Mesothelial cell of epicardium (in vitro differentiated cells): ENCODE measurements at places on chromosomes 5 and 9.

DNA sequence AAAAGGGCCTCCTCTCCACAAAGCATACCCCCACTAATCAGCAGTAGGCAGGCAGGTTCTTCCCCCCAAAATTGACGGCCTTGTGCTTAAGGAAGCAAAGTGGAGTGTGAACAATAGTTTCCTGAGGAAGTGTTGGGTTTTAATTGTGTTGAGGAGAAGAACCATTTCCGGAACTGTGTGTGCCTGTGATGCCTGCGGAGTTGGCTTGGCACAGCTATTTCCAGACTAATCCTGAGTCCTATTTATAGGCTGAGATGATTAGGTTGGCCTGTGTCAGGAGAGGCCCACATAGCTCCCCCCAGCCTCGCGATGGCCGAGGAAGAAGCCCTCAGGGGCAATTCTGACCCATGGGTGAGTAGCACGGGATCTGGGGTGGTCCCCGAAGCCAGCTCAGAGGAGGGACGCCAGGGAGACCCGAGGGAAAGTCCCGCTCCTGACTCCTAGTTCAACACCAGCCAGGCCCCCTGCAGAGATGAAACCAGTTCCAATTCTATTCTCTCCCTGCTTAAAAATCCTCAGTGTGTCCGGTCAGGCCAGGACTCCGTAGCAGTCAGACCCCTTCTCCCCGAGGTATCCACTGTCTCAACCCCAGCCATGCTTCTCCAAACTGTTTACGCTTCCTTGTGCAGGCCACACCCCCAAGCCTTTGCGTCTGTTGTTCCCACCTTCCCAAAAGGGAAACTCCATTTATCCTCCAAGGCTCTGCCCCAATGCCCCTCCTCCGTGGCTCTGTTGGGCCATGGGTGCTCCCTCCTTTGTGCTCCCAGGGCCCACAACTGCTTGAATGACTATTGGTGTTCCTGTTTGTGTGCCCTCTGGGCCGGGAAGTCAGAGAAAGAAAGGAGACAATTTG lies 18.1 kb downstream of the GSN start:
- no peak for DNase-seq

- no peak for DNase-seq
Observed at GRCh38 chr9:89701221-89701798, 96.5 kb downstream of the GADD45G start.

DNA sequence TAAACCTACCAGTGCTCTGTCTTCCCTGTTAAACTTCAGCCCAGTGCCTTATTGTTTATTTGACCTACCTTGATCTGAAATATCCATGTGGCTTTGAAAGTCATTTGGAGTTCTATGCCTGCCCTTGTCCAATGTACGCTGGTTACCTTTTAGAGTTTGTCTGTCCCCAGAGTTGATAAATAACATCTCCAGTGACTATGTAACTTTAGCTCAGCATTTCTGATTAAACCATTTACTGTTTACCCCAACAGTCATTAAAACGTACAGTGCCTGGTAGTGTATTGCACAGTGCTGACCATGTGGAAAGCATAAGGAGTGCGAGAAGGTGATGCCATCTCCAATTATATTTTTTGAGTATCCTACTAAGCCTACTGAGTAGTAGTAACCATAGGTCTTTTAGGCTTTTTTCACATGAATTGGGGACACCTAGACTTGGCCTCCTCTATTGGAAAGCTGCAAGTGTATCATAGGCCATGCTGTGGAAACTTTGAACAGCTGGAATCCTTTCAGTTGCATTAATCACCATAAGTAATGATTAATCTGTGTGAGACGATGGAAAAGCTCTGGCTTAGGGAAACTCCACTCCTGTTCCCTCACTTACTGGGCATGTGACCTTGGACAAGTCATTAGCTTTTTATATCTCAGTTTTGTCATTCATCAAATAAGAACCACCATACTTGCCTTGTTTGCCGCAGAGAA lies 93.5 kb downstream of the MAST4 start:
- DNase-seq = no peak

- no peak for DNase-seq
Observed at GRCh38 chr9:83920469-83920926, 734 bp downstream of the KIF27 start.

DNA sequence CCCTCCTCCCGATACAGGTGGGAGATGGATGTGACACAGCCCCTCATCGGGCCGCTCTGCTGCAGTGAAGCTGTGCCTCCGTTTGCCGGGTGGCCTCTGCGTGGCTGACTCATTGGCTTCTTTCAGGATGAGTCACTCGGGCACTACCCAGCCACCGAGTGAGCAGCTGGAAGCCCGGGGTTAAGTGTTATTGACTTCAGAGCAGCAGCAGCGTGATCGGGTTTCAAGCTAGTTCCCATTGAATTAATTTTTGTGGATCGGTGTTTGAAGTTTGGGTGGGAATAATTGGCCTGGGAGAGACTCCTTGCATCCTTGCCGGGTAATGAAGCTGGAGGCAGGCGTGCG lies 266.4 kb upstream of the IRX4 start:
- no peak for DNase-seq

- DNase-seq = no peak
Observed at GRCh38 chr9:4464911-4465513, 25.3 kb upstream of the SLC1A1 start.

- no peak for DNase-seq
Observed at GRCh38 chr5:131114754-131115153, 50.3 kb downstream of the HINT1 start.

DNA sequence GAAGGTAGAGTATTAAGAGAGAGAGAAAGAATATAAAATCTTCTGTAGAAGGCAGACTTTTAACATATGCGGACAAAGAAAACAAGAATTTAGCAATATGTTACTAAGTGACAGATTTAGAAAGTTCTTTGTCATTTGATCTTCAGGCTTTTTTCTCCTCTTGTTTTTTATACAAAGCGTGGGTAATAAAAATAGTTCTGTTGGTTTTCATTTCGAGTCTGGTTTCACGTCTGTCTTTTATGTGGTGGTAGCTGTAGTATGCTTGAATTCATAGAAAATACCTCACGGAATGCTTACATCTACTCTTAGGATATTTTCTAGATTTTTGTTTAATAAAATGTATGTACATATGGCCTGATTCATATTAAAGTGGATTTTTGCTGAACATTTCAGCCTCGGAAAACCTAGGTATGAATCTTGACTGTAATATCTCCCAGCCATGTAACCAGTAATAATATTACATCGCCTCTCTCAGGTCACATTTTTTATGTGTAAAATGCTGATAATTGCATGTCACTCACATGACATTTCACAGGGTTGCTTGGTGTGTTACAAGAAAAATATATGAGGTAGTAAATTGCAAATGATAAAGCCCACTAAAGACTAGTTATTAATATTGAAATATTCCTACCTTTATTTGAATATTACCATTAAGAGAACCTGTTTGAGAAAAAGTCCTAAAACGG lies 72.5 kb upstream of the TAF11L2 start:
- no peak for DNase-seq

GRCh38 chr5:170769898-170770416 lies 13.6 kb upstream of the GABRP start:
- no peak for DNase-seq

DNA sequence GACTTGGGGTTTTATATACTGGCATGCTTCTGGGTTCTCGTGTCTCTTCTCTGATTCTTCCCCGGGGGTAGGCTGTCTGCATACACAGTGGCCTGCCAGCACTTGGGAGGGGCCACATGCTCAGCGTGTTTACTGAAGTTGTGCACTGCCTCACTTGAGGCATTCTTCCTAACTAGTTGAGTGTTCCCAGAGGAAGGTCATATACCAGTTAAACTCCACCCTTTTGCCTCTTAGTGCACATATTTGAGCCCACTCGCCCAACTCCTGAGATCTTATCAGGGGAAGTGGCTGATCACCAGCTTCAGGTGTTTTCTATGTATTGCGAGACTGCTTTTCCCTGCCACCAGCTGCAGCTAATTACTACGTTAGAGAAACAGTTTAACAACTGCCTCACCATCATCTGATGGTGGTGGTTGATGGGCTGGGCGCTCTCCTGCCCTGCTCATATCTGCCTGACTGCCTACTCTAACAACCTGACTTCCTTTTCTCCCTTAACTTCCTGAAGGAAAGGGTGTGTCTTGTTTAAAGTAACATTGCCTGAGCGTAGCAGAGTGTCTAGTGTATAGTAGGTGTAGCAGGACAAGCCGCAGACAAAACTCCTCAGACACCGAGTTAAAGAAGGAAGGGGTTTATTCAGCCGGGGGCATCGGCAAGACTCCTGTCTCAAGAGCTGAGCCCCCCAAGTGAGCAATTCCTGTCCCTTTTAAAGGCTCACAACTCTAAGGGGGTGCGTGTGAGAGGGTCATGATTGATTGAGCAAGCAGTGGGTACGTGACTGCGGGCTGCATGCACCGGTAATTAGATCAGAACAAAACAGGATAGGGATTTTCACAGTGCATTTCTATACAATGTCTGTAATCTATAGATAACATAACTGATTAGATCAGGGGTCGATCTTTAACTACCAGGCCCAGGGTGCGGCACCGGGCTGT lies 60.1 kb upstream of the CLINT1 start:
- no peak for DNase-seq

DNA sequence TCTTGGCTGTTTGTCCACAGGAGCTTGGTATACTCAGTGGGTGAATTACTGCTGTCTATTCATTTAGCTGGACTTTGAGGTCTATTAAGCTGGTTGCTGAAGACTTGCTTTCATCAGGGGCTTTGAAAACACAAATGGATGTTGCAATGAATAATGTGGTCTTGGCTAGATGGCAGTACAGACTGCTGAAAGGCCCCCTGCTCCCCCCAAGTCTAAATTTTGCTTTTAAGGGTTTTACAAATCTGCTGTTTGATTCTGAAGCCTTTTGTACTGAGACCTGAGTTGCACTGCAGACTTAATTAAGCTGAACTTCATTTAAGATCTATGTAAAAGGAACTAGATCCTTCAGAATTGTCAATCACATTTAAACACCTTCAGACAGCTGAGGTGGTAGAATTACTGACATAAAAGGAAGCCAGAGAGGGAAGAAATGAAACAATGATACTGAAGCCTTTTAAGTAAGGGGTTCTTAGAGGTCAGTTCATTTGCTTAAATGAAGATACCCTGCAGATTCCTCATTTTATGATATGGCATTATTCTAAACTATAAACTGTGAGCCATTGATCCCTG lies 37.3 kb downstream of the KCTD16 start:
- DNase-seq = no peak

- no peak for DNase-seq
Observed at GRCh38 chr9:137534256-137535119, 15.7 kb downstream of the PNPLA7 start.

GRCh38 chr9:93813221-93814076 lies 141.7 kb downstream of the BARX1 start:
- DNase-seq = no peak

DNA sequence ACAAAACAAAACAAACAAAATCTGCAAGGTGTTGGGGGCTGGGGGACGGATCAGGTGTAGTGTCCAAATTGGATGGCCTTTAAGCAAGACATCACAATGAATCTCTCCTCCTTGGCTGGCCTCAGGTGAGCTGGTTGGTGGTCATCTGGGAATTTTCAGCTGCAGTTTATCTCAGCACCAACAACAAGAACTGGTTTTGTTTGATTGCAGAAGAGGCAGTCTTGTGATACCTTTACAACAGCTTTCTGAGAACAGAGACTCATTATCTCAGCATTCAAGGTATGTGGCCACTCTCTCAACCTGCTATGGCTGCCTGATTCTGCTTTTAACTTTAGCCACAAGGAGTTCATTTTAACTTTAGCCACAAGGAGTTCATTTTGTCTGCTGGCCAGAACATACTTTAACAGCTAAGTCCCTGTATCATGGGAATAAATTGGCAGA lies 1543.4 kb downstream of the EFNA5 start:
- DNase-seq = no peak

- DNase-seq = no peak
Observed at GRCh38 chr9:115192835-115193525, 75.0 kb upstream of the TNC start.

- DNase-seq = no peak
Observed at GRCh38 chr5:150052956-150053712, 33.2 kb downstream of the CSF1R start.

DNA sequence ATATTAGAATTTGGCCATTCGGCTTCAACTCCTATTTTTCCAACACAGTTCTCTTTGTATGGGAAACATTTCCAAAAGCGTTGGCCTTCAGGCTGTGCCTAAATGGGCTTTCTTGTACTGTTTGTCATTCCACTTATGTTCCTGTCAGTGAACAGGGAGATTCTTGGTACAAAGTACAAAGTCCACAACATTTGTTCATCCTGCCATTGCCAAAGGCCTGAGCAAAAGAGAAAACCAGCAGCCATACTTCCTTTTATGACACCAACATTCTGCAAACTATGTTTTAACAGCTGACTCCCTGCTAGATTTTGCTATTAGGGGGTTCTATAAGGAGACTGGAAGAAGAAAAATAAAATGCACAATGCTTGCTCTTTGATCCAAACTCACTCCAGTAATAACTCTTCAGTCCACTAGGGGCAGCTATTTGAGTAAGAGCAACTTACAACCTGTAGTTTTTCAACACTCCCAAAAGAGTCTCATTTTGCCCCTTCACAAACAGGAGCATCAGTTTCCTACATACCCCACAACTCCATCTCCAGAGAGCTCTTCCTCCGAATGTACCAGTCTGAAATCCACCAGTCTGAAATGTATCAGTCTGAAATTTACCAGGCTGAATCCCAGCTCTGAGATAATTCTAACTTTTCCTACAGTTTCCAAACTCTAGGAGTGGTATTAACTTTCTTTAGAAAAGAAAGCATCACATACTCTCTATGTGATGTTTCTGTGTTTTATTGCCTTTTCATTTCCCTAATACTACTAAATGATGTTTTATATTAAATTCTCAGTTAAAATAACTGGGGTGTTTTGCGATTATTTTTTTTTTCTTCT lies 693.8 kb downstream of the DNAH5 start:
- no peak for DNase-seq

DNA sequence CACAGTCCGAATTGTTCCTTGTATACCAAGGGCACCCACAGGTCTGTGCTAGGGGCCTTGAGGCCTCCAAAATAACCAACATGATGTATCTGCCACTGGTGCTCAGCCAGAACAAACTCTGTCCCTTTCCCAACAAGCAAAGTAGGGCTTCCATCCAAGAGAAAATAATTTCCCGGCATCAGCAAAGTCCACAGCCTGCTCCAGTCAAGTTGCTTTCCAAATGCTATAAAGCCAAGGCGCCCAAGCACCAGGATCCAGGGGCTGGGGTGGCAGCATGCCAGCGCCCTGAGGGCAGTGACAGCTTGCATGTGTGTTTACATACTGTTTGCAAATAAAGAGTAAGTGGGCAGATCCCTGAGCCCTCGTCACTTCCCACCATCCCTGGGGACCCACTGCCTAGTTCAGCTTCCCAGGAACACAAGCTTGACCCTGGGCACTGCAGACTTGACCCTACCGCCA lies 155.9 kb downstream of the ERCC6L2 start:
- DNase-seq = no peak
